NCI-H187 treated with DMSO at 0.1 percent for 48 hours (cell line): ENCODE measurements at places on chromosomes 3 and 15.
A peak's percentile ranks its signal among the peaks of the same experiment; 100 is the strongest.

- DNase-seq: no peak
These were observed 105.5 kb upstream of the MRPL3 start for GRCh38 chr3:131608296-131608695.

DNA sequence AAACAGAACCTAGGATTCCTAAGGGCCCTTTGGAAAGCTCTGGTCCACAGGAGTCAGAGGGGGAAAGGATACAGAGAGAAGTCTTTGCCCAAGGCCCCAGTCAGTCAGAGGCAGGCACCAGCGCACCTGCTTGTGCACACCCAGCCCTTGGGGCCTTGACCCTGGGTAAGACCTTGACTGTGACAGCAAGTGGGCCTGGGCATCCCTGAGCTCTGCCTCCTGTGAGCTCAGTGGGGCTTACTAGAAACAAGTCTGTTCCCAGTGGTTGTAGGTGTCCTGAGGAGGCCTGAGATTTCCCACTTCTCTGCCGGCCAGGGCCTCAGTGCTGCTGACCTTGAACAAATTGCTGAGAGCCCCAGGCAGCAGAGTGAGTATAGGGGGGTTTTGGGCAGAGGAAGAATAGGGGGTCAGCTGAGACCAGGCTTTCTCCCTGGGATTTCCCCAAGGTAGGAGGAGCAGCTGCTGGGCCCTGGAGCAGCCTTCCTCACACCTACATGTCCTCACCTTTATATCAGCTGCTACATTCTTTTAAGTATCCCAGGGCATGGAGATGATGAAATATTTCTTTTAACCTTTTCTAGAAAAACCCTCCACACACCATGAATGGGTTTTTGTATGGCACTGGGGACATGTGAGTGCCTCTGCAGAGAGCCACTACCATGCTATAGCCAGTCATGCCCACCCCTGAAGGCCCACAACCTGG, 9.7 kb upstream of the DAG1 start:
- DNase-seq: no peak

GRCh38 chr3:172210355-172210754, 171.0 kb downstream of the FNDC3B start:
- DNase-seq: no peak

GRCh38 chr3:10471054-10471688, 34.2 kb downstream of the ATP2B2 start:
- peak; percentile 5 for DNase-seq

- DNase-seq: no peak
These were observed 94.3 kb upstream of the C3orf80 start for GRCh38 chr3:160130950-160131349.

GRCh38 chr3:11290743-11291680, 18.8 kb downstream of the ATG7 start:
- DNase-seq: no peak

DNA sequence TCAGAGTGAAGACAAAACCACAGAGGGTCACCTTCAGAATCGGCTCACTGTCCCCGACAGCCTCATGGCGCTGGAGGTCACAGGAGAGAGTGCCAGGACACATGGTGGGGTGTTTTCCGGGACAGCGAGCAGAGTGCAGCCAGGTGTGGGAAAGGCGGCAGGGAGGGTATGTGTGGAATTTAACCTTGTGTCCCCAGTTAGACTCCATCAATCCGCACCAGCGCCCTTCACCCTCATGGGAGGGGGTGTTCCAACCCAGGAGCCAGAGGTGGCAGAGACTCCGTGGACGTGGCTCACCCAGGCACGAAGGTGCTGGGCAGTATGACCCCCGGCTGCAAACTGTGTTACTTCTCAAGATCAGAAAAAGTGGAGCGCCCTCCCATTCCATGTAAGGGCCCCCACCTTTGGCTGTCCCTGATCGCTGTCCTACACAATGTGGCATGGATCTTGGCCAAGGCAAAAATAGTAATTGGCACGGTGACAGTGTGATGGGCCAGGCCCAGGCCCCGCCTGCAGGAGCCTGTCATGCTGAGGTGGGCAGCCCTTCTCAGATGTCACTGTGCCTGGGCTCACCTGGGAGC, 190.3 kb downstream of the XXYLT1 start:
- no peak for DNase-seq

- no peak for DNase-seq
These were observed 90.5 kb upstream of the PLCL2 start for GRCh38 chr3:16794257-16794656.

DNA sequence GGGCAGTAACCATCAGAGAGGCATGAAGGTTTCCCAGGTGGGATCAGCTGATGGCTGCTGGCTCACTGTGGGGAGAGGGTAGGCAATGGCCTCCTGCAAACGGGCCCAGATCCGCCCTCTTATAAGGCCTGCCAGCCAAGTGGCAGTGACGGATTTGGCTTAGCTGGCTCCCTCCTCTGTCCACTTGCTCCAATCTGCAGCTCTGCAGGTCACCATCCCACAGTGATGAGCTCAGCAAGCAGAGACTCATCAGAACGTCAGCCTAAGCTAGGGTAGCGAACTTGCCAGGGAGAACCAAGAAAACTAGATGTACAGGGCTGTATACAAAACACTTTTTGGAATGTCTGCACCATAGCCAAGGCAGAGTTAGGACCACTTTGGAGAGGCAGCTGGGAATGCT, 62.8 kb upstream of the DCLK3 start:
- DNase-seq: no peak

GRCh38 chr15:48564690-48565089, 80.8 kb downstream of the FBN1 start:
- no peak for DNase-seq

DNA sequence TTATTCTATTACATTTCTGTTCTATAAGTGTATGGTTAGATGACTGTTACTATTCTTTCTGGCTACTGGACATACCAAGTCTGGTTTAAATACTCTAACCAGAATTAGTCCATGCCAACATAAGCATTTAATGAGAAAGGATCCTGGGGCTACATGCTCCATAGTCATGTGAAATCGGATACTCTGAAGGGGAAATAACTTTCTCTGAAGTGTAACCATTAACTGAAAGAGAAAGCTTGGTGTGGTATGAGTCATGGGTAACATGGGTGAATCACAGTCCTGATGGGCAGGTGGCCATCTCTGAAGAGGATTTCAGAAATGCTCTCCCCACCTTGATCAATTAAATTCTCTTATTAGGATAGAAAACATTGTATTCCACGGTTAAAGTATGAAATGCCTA, 69.4 kb downstream of the FHIT start:
- DNase-seq: no peak

GRCh38 chr3:8529181-8529637, 27.6 kb downstream of the LMCD1 start:
- DNase-seq: no peak

DNA sequence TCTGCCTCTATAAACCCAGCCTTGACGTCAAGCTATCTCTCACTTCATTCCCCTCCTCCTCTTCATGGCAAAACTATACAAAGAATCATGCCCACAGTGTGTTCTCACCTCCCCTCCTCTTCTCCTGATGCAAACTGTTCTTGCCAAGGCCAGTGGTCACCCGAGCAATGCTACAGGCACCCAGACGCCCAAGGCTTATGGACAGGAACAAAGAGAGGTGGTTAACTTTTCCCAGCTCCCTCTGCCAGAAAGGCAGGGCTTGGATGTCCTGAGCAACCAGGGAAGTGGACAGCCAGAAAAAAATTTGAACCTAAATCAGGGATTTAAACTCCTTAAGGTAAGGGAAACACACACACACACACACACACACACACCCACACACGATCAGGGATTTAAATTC, 5.1 kb downstream of the SLC41A3 start:
- no peak for DNase-seq

DNA sequence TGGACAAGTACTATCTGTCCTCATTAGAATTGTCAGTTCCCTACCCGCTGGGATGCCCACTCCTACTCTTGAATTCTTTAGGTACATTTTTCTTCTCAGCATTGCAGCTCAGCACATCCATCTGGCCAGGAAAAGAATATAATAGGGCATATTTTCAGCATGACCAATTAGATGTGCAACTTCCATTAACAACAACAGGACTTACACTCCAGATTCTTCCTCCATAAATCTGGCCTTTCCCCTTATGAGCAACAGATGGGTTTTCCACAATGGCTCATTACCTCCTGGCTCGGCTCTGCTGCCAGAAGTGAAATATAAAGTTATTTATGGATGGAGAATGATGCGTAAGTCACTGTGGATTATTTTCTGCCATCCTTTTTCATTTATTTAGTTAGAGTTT, 443.8 kb upstream of the TGFBR2 start:
- DNase-seq: no peak

GRCh38 chr3:31815631-31816440, 165.2 kb downstream of the OSBPL10 start:
- no peak for DNase-seq

DNA sequence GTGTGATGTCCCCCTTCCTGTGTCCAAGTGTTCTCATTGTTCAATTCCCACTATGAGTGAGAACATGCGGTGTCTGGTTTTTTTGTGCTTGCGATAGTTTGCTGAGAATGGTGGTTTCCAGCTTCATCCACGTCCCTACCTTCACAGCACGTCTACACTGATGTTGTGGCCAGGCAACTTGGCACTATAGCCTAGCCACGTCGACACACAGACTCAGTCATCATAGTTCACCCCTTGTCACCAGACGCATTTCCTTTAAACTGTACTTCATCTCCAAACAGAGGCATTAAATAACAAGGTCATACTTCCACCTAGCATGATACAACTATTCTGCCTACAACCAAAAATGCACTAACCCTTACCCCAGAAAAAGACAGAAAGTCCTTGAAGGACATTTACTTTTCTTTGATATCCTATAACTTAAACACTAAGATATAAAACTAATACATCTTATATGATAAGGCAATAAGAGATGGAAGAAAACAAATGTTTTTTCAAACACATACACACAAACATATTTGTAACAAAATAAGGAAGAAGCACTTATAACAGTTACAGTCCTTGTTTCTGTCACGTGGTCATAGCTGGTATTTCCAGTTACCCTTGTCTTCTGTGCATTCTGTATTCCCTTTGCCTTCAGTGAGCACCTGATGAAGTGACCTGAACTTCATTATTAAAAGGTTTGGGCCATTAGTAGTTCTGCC, 121.4 kb downstream of the KLF13 start:
- no peak for DNase-seq

- no peak for DNase-seq
These were observed 15.1 kb downstream of the PLSCR5 start for GRCh38 chr3:146589899-146590508.

DNA sequence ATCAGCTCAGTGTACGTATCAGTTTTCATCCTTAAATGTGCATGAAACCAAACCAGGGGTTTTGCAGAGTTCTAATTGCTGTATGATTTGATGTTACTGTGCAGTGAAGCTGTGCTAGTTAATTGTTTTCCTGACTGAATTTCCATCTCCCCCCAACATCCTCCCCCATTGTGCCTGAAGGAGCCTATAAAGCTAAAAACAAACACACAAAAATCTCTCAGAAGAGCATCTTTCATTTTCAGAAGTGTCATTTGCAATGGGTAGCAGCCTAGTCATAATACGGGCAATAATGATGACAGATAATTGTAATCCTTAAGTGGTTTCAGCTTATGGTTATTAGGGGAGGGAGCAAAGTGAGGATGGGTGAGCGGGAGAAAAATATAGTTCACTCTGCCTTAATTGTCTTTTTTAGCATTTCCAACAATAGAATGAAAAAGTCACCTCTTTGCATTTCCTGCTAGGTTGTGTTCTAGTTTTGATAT, 207.9 kb upstream of the TBL1XR1 start:
- DNase-seq: peak; percentile 81

DNA sequence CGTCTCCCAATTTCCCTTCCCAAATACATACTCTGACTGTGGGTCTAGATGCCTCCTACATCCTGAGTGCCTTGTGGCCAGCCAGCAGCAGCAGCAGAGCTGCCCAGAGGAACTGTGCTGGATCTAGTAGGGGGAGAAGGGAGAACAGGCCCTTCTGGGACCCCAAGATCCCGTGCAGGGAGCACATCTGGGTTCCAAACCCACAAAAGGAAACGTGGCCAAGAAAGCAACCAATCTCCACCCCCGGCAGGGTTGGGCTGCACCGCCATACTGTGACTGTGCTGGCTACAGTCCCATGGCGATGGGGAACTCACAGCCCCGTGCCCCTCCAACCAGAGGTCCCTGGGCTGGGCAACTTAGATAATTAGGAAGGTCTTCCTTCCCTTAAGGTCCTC, 86.3 kb downstream of the PPCDC start:
- DNase-seq: no peak

DNA sequence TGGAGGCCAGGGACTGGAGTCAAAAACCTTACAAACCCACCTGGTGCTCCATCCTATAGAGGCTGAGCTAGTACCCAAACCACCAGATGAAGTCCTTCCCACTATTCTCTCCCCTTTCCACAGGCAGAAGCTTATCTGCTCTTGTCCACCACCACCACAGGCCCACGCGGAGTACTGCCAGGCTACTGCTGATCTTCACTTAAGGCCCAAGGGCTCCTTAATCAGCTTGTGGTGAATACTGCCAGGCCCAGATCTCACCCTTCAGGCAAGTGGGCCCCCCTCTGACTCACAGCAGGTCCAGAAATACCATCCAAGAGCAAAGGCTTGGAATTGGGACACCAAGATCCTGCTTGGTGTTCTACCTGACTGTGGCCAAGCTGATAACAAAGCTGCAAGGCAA, 598.1 kb upstream of the CBLB start:
- no peak for DNase-seq

DNA sequence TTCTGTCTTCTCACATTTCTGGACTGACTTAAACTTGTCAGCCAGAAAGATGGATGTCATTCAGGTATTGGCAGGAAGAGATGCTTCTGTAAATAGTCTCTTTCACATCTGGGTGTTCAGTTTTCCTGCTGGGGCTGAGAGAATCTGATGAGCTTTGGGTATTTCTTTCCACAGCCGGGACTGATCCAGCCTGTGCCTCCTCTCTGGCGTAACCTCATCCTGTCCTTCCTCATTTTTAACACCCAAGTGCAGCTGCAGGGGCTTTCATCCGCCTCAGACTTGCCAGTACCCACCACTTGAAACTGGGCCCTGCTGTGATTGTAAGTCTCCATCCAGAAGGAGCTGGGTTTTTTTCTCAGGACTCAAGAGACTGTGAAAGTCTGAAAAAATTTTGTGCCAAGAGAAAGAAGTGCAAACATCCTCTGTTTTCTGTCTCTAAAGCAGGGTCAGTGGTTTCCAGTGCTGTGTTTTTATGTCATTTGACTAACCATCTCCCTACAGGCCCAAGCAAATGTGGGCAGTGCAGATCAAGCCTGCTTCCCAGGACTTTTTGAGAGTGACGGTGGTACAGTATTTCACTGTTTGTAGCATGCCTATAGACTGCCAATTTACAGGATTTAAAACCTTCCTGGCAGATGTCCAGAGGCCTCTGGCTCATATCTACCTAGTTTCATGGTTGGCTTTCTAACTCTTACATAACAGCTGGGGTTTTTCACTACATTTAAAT, 342.7 kb downstream of the PTPRG start:
- DNase-seq: no peak

DNA sequence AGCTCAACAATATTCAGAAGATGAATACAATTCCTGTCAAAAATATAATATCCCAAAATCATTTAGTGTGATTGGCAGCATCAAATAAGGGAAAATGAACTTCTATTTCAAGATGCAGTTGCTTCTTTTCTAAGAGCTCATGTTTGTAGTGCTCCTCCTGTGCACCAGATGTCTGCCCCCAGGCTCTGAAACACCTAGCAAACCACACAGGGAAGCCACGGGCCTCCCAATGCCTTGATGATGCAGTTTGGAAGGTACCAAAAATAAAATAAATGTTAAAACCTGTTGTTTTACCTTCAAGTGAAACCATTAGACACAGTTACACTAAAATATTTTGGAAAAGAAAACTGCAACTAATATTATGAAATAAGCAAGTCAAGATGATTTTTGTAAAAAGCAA, 22.2 kb downstream of the CFAP20DC start:
- no peak for DNase-seq
